NCI-H526 (cell line): ENCODE measurements at places on chromosomes 2 and 18.

DNA sequence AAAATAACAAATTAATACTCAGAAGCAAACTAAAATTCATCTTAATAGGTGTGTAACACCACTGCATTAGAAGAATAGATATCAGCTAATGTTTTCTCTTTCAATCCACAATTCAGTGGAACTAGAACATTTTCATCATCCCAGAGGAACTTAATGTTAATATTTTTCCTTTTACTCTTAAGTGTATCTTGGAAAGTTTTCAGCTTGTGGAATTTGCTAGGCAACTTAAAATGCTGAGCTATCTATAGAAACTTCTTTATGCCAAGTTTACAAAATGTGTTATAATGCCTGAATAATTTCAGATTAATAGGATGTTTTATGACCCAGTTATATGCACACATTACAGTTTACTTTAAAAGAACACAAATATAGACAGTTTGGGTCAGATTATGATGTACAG, 86.6 kb upstream of the FAM237A start:
- no peak for DNase-seq

- no peak for DNase-seq
These were observed 10.6 kb downstream of the PLCD4 start for GRCh38 chr2:218618102-218618860.

DNA sequence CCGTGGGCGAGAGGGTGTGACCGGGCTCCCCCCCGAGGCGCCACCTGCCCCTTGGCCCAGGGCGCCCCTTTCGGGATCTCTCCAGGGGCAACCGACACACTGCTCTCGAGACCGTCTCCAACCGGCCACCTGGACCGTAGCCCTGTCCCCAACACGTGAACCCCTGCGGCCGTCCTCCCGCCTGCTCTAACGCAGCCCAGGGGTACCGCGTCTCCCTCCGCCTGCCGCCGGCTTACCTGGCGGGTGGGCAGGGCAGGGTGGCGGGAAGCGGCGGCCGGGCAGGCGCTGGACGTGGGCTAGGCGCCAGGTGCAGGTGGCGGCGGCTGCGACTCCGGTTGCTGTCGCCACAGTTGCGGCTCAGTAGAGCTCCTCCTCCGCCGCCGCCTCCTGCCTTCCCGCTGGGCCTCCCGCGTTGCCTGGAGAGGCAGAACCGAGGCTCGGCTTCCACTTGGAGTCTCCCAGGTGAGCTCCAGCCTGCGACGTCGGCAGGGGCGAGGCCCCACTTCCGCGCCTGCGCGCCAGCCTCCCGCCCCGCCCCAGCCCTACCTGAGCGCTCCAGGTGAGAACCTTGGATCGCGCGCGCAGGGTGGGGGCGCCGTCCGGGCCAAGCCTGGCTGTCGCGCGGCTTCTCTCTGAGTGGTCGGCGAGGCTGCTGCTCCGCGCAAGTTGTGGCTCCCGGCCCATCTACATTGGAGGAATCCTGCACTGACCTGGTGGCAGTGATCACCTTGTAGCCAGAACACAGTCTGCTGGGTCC, at the start of gene GALNT3:
Gene GALNT3 (minus strand): TSS at position 469 of the 757 bp plus-strand sequence. CDS start 23,547 bp downstream, outside the sequence.
- DNase-seq = peak; percentile 96

- peak; percentile 58 for DNase-seq
These were observed 17.0 kb downstream of the MBOAT2 start for GRCh38 chr2:8986327-8986976.

DNA sequence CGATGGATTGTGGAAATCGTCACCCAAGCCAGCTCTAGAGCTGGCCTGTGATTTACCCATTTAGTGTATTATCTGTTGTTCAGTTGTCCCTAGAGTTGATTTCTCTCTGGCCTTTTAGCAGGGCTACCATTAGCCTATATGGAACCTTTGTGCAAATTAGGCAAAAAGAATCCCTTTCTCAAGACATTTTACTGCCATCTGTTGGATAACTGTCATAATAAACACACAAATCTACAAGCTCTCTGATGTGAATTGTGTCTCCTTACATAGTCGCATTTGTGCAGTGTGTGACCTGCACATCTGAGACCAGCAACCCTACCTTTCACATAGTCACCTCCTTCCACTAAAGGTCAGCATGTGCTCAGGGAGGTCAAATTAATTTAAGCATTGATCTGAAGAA, 34.0 kb downstream of the LOXHD1 start:
- DNase-seq = peak; percentile 4

GRCh38 chr18:49656073-49656692, 94.3 kb downstream of the LIPG start:
- DNase-seq = peak; percentile 23

DNA sequence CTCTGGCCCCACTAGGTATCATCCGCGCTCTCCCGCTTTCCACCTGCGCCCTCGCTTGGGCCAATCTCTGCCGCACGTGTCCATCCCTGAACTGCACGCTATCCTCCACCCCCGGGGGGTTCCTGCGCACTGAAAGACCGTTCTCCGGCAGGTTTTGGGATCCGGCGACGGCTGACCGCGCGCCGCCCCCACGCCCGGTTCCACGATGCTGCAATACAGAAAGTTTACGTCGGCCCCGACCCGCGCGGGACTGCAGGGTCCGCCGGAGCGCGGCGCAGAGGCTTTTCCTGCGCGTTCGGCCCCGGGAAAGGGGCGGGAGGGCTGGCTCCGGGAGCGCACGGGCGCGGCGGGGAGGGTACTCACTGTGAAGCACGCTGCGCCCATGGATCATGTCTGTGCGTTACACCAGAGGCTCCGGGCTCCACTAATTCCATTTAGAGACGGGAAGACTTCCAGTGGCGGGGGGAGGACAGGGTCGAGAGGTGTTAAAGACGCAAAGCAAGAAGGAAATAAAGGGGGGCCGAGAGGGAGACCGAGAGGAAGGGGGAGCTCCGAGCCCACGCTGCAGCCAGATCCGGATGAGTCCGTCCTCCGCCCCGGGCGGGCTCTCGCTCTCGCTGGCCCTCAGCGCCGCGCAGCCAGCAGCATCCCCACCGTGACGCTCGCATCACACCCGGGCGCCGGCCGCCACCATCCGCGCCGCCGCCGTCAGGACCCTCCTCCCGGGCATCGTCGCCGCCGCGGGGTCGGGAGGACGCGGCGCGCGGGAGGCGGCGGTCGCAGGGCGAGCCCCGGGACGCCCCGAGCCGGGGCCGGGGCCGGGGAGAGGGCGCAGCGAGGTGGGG, 664 bp downstream of the NETO1 start:
- no peak for DNase-seq

DNA sequence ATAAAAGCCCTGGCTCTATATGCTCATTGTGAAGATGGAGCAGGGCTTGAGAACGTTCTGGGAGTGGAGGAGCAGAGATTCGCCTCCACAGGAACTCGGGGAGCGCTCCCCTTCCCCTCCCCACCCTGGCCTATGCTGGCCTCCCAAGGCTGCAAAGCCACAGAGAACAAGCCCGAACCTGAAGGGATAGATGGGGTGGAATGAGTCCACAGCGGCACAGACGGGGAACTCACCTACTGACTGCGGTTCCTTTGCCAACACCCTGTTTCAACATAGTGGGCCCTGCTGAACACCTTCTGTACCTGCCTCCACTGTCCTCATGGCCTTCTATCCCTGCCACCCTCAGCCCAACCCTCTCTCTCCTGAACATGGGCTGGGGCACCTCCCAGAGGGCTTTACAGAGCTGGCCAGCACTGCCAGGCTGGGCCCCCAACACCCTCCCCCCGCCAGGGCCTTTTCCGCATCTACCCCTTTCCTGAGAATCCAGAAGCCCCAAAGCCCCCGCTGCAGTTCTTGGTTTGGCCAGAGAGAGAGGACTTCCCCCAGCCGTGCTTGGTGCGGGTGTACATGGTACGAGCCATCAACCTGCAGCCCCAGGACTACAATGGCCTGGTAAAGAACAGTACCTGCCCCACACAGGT, 41.5 kb downstream of the LMAN2L start:
- DNase-seq = no peak

GRCh38 chr18:27206411-27206810, 21.3 kb upstream of the CHST9 start:
- no peak for DNase-seq

GRCh38 chr18:54612237-54612636, 21.2 kb downstream of the DYNAP start:
- DNase-seq = no peak

- peak; percentile 41 for DNase-seq
These were observed 304.6 kb downstream of the PARD3B start for GRCh38 chr2:204849892-204850291.

DNA sequence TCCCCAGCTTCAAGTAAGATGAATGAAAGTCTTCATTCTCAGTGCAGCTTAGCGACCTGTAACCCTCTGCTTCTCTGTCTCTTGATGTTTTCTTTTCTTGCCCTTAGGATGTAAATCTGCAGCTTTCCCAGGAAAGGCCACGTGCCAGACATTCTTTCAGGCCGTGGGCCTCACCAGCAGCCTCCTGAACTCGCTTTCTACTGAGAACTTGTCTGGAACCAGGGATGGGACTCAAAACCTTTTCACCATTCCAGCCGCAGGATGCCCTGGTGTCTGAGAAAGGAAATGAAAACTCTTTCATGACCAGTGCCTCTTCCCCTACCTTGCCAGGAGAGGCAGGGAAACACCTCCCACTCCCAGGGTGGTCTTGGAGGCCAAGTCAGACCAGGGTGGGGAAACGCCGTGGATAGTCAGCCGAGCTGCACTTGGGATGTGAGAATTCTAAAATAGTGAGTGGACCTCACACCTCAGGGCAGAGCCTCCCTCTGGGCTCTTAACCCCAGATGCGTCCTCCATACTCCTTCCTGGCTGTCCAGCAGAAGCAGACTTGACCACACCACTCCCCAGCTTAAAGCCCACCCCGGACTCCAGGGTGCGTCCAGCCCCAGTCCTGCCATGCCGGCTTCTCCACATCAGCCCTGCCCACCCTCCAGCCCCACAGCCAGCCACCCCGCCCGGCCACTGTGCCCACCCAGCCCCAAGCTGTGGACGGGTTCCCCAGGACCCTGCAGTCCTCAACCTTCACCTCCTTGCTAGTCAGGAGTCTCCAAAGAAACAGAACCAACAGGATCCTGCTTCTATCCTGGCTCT, 115.5 kb downstream of the TWIST2 start:
- DNase-seq = no peak

GRCh38 chr2:103785432-103785831, 1023.6 kb downstream of the TMEM182 start:
- DNase-seq = no peak

GRCh38 chr2:173669271-173669853, 295.8 kb downstream of the SP3 start:
- no peak for DNase-seq

GRCh38 chr2:41394541-41394940, 653.3 kb upstream of the PKDCC start:
- no peak for DNase-seq

- no peak for DNase-seq
These were observed 465.0 kb upstream of the CWC22 start for GRCh38 chr2:180472133-180472532.

GRCh38 chr2:129479892-129480291, 499.6 kb upstream of the RAB6C start:
- no peak for DNase-seq

GRCh38 chr2:217712431-217712830, 290.4 kb downstream of the TNS1 start:
- no peak for DNase-seq

DNA sequence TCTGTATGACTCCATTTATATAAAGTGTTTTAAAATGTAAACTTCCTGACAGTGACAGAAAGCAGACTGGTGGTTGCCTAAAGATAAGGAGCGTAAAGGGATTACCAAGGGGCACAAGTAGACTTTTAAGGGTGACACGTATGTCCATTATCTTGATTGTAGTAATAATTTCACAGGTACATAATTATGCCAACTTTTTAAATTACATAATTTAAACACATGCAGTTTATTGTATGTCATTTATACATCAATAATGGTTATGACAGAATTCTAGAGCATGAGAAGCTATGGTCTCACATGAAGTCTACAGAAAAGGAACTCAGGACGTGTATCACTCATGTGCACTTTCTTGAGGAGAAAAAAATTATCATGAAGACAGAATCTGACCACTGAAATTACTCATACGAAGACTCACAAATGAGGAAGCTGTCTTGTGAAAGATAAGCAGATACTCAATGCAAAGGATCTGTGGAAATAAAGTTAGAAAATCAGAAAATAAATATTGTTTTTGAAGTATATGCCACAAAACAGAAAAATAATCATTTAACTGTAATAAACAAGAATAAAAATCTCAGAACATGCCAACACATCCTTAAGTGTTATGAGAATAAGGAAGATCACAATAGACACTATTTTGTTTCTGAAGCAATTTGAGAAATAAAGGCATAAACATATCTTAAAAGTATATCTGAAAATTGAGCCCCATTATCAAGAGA, 84.4 kb downstream of the TMEM131 start:
- DNase-seq = no peak

- DNase-seq = no peak
These were observed 769.6 kb upstream of the CRIM1 start for GRCh38 chr2:35585972-35586371.

- DNase-seq = no peak
These were observed 50.4 kb upstream of the CYRIA start for GRCh38 chr2:16716024-16716423.

DNA sequence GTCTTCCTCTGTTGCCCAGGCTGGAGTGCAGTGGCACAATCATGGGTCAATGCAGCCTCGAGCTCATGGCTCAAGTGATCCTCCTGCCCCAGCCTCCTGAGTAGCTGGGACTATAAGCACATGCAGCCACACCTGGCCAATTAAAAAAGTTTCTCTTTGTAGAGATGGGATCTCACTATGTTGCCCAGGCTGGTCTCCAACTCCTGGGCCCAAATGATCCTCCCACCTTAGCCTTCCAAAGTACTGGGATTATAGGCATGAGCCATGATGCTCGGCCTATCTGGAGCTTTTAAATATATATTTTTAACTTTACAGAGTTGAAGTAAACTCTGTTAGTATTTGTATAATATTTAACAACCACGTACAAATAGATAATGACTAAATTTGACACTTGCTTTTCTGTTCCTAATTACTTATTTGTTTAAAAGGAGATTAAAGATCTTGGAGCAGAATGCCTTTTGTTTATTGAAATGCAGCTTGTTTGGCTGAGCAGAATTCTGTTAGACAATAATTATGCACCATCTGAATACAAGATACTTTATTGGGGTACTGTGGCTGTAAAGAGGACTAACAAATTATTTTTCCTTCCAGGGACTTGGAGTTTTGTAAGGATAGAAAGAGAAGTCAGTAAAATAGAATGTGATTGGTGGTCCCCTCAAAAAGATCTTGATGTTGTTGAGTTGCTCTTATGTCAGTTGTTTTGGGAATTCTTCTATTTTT, 175.0 kb downstream of the FMNL2 start:
- DNase-seq = no peak

GRCh38 chr2:197969391-197969893, 165.0 kb downstream of the PLCL1 start:
- DNase-seq = no peak
